ENCODE measurements at places on chromosomes 1 and 21.

DNA sequence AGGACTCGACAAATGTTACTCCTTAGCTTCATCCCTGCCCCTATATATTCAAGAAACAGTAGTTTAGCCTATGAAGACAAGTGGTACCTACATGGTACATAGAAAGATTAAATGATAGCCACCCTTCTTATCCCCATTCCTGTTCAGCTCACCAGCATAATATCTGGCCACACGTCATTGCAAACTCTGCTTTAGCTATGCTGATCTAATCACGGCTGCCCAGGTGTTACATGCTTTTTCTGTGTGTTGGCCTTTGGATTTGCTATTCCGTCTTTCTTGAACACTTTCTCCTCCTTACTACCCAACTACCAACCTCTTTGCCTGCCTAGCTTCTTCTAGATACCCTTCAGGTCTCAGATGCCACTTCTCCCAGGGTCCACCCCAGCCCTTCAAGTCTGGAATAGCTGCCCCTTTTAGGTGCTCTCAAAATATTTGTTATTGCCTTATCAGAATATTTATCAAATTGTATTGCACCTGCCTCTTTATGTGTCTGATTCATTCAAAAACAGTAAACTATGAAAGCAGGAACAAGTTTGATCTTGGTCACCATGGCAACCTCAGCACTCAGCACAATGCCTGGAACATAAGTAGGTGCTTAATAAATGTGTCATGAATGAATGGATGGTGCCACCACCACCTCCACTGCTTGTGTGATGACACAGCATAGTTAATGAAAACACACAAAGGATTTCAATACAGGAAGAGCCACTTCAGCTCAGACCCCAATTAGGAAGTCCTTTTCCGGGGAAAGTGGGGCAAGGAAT is 11.4 kb upstream of the DNASE2B start:
- DNase-seq = no peak

GRCh38 chr1:194043984-194044755 is 857.8 kb upstream of the B3GALT2 start:
- DNase-seq = no peak

- no peak for DNase-seq
These were observed 208.4 kb upstream of the PTBP2 start for GRCh38 chr1:96513136-96513535.

GRCh38 chr1:53467391-53467790 is 8.2 kb downstream of the DMRTB1 start:
- DNase-seq = no peak

GRCh38 chr1:15717418-15718125 is 18.5 kb upstream of the SLC25A34 start:
- DNase-seq = no peak
